Peyer's patch (tissue), 4 donors: ENCODE measurements at places on chromosomes 7 and 10. TPM values are rescaled to one million over a fixed set of nuclear protein-coding genes. Genes with fewer than 3 reads are reported as not detected.

- H3K36me3 ChIP-seq = no peaks in the 10 kb centered on the region
- H3K27ac ChIP-seq = no peak overlapping the region
- no peak overlapping the region for H3K4me3 ChIP-seq
- H3K27me3 ChIP-seq = no peaks in the 10 kb centered on the region
Observed at GRCh38 chr10:100340948-100341847, 5.8 kb upstream of the SCD start.

DNA sequence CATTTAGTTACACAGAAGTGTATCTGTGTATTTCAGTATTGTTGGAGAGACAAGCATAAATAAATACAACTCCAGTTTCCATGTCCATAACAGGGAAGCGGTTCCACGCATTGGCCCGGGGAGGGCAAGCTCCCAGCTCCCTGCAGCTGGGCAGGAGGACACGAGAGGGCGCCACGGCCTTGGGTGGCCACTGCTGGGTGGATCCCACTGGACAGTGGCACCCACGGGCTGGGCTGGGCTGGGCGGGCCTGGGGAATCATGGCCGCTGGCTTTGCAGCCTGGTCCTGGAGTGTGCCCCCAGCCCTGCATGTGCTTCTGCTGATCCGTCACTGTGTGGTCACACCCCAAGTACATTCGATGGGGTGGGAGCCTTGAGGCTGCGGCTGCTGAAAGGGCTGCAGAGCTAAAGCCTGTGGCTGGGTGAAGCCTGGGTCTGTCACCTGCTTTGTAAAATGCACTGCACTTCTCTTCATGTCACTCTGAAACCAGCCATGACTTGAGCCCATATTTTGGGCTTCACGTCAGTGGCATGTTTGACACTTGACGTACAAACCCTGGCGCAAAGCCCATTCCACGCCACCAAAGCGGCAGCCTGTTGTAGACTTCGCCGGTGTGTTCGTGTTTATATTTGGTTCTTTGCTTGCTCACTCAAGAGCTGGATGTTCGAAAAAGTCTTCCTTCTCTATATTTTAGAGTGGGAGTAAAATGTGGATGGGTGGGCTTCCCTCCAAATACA lies 27.5 kb downstream of the LRRC27 start:
- H3K36me3 ChIP-seq = no peaks in the 10 kb centered on the region
- no peaks in the 10 kb centered on the region for H3K27me3 ChIP-seq
- H3K27ac ChIP-seq = no peak overlapping the region

GRCh38 chr7:133934977-133935330 lies 192.2 kb upstream of the LRGUK start:
- H3K27me3 ChIP-seq = no peaks in the 10 kb centered on the region
- H3K4me3 ChIP-seq = no peak overlapping the region
- no peaks in the 10 kb centered on the region for H3K36me3 ChIP-seq
- H3K27ac ChIP-seq = no peak overlapping the region

- no peak overlapping the region for H3K4me3 ChIP-seq
- no peak for DNase-seq
- H3K4me1 ChIP-seq = no peaks in the 10 kb centered on the region
- no peaks in the 10 kb centered on the region for H3K36me3 ChIP-seq
- no peak overlapping the region for H3K27ac ChIP-seq
- no peaks in the 10 kb centered on the region for H3K27me3 ChIP-seq
Observed at GRCh38 chr10:65265451-65265954, 1660.3 kb upstream of the LRRTM3 start.

- H3K4me3 ChIP-seq = no peak overlapping the region
- H3K27me3 ChIP-seq = no peaks in the 10 kb centered on the region
- H3K4me1 ChIP-seq = peaks cover 8% of the 10 kb centered on the region
- no peaks in the 10 kb centered on the region for H3K36me3 ChIP-seq
Observed at GRCh38 chr10:74828946-74829345, 2.5 kb downstream of the KAT6B start.

DNA sequence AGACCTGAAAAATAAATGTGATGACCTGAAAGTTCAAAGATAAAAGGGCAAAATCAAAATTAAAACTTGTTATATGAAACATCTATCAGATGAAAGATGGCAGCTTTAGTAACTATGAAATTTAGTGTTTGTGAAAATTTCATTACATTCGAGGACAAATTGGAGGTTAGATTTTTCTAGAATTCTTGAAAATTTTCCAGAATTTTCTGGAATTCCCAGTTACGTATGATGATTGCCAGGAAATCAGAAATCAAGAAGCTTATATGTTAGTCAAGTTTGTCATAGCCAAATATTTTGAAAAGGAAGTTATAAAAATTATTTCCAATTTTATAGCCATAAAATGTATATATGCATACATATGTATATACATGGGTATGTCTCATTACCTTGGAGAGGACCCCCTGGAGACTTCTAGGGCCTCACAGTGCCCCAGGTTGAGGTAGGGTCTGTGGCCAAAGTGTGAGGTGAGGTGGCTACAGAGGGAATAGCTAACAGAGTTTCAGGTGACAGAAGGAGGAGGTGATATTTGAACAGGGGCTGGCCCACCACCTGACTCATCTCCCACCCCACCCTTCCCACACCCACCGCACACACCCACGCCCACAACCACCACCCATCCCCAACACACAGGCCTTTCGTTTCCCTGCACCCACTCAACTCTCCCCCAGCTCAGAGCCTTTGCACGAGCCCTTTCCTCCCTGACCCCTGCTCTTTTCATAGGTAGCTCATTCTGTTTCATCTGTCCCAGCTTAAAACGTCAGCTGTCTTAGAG lies 21.5 kb downstream of the C10orf105 start:
- no peak overlapping the region for H3K27ac ChIP-seq
- DNase-seq = no peak
- no peaks in the 10 kb centered on the region for H3K4me1 ChIP-seq
- no peaks in the 10 kb centered on the region for H3K36me3 ChIP-seq
- no peaks in the 10 kb centered on the region for H3K27me3 ChIP-seq
- H3K4me3 ChIP-seq = no peak overlapping the region

- no peaks in the 10 kb centered on the region for H3K36me3 ChIP-seq
- H3K27me3 ChIP-seq = no peaks in the 10 kb centered on the region
- no peak for DNase-seq
- H3K4me1 ChIP-seq = no peaks in the 10 kb centered on the region
- H3K4me3 ChIP-seq = no peak overlapping the region
Observed at GRCh38 chr10:15863733-15864132, 3.4 kb upstream of the MINDY3 start.

DNA sequence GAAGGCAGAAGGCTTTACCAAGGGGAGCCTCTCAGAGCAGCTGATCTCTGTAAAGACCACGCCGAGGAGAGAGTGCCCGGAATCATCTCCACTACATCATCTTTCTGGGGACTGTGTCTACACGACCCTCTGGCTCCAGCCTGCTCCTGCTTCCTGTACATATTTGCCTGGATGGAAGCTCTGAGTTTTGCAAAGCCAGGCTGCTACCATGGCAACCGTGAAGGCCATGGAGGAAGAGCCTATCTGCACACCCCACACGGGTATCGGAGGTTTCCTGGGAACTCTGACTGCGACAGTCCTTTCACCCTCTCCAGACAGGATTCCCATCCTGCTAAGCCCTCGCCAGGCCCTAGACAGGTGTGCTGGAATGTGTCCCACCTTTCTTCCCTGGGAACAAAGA lies 83.4 kb upstream of the TNRC18 start:
- no peak overlapping the region for H3K4me3 ChIP-seq
- no peaks in the 10 kb centered on the region for H3K4me1 ChIP-seq
- H3K27me3 ChIP-seq = no peaks in the 10 kb centered on the region
- no peak for DNase-seq
- H3K27ac ChIP-seq = no peak overlapping the region
- no peaks in the 10 kb centered on the region for H3K36me3 ChIP-seq

GRCh38 chr10:76336213-76336963 lies 905.0 kb downstream of the LRMDA start:
- H3K36me3 ChIP-seq = no peaks in the 10 kb centered on the region
- H3K4me3 ChIP-seq = no peak overlapping the region
- DNase-seq = no peak
- H3K27ac ChIP-seq = no peak overlapping the region

DNA sequence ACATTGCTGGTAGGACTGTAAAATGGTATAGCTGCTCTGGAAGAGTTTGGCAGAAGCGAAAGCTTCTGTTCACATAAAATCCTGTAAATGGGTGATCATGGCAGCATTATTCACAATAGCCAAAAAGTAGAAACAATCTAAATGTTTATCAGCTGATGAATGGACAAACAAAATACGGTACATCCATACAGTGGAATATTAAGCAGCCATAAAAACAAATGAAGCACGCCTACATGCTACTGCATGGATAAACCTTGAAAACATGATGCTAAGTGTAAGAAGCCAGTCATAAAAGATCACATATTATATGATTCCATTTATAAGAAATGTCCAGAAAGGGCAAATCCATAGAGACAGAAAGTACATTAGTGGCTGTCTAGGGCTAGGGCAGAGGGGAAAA lies 32.7 kb downstream of the KIN start:
- H3K4me1 ChIP-seq = no peaks in the 10 kb centered on the region
- H3K4me3 ChIP-seq = no peak overlapping the region

DNA sequence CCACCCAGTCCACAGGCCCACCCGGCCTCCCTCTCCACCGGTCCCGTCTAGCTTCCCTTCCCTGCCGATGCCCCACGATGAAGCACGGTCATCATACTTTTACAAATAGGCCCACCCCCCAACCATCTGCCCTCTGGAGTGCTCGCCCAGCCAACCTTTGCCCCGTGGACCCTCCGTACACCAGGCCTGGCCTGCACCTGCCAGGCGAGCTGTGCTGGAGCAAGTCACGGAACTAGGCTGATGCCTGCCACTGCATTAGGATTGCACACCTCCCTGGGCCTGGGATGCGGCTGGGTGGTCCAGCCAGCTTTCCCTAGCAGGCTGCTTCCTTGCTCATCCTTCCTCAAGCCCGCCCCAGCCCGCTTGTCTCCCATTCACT lies 44.7 kb downstream of the PPIF start:
- DNase-seq = no peak
- H3K4me1 ChIP-seq = no peaks in the 10 kb centered on the region
- H3K36me3 ChIP-seq = no peaks in the 10 kb centered on the region

GRCh38 chr10:88190540-88191235 lies 327.3 kb downstream of the PTEN start:
- H3K27me3 ChIP-seq = no peaks in the 10 kb centered on the region
- H3K36me3 ChIP-seq = no peaks in the 10 kb centered on the region
- no peak overlapping the region for H3K4me3 ChIP-seq
- no peaks in the 10 kb centered on the region for H3K4me1 ChIP-seq
- no peak for DNase-seq

DNA sequence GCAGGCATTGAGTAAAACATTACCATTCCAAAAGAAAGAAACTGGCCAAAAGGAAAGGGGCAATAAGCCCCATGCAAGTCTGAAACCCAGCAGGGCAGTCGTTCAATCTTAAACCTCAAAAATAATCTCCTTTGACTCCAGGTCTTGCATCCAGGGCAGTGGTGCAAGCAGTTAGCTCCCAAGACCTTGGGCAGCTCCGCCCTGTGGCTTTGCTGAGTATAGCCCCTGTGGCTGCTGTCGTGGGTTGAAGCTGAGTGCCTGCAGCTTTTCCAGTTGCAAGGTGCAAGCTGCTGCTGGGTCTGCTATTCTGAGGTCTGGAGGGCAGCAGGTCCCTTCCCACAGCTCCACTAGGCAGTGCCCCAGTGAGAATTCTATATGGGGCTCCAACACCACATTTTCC lies 580.1 kb upstream of the AUTS2 start:
- H3K4me1 ChIP-seq = no peaks in the 10 kb centered on the region
- H3K36me3 ChIP-seq = no peaks in the 10 kb centered on the region
- H3K27ac ChIP-seq = no peak overlapping the region
- no peak for DNase-seq
- H3K4me3 ChIP-seq = no peak overlapping the region

DNA sequence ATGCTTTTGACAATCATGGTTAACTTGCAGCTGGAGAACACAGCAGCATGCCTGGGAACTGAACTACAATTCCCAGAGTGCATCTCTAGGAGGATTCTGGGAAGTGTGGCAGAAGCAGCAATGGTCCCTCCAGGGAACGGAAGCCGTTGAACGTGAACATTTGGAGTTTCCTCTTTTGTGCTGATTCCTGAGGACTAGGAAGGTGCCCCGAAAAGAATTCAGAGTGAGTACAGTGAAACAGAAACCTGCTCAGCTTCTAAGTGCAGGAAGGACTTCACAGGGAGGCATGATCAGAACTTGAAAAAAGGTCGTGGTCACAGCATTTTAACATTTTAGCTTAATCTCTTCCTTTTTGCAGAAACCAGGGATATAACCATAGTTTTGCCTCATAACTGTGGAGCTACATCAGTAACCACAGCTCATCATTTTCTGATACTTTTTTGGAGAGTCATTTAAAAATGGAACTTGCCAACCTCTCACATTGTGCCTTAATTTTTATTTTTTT lies at the start of gene NUDT13:
TSS of gene NUDT13 (plus strand) at position 111 of the 505 bp plus-strand sequence. CDS start 3,911 bp downstream, outside the sequence.
- no peaks in the 10 kb centered on the region for H3K27me3 ChIP-seq
- no peaks in the 10 kb centered on the region for H3K36me3 ChIP-seq
- no peaks in the 10 kb centered on the region for H3K4me1 ChIP-seq
- peak; percentile 84 for DNase-seq
- H3K4me3 ChIP-seq = peak within 1 kb of the TSS; percentile 26

- H3K4me3 ChIP-seq = no peak overlapping the region
- DNase-seq = no peak
- H3K4me1 ChIP-seq = no peaks in the 10 kb centered on the region
- H3K27ac ChIP-seq = no peak overlapping the region
- no peaks in the 10 kb centered on the region for H3K27me3 ChIP-seq
Observed at GRCh38 chr10:50558371-50558770, 65.4 kb downstream of the SGMS1 start.

GRCh38 chr10:103514244-103514643 lies 20.7 kb downstream of the NEURL1 start:
- H3K4me3 ChIP-seq = no peak overlapping the region
- no peaks in the 10 kb centered on the region for H3K36me3 ChIP-seq
- no peaks in the 10 kb centered on the region for H3K27me3 ChIP-seq
- no peak overlapping the region for H3K27ac ChIP-seq
- no peak for DNase-seq

DNA sequence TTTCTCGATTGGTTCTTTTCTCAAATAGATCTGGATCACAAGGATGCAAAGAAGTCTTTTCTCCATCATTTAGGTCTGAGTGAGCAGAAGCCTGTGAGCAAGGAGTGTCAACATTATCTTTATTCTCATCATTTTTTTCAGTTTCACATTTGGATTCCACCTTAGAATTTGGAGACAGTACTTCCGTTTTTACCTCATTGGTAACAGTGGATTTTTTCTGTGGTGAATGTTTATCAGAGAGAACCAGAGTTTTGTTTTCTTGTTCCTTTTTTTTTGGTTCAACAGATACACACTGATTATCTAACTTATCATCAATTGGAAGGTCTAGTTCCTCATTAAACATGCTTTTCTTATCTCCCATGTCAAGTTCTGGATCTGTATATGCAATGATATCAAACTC lies 151.3 kb downstream of the GALNT11 start:
- H3K4me1 ChIP-seq = no peaks in the 10 kb centered on the region
- DNase-seq = no peak
- H3K4me3 ChIP-seq = no peak overlapping the region
- H3K27me3 ChIP-seq = no peaks in the 10 kb centered on the region
- peaks cover 1% of the 10 kb centered on the region for H3K36me3 ChIP-seq

GRCh38 chr7:50357426-50357825 lies 52.9 kb downstream of the IKZF1 start:
- peaks cover 8% of the 10 kb centered on the region for H3K4me1 ChIP-seq
- no peaks in the 10 kb centered on the region for H3K36me3 ChIP-seq
- no peak for DNase-seq

The TAS2R16 gene
- total RNA-seq = not detected

The PNLIPRP3 gene
- total RNA-seq = not detected

The PKD1L1 gene
- total RNA-seq = 0.47 TPM

The ENO4 gene
- not detected for total RNA-seq

The MMD2 gene
- not detected for total RNA-seq

The NUTM2B gene
- total RNA-seq = not detected

The PHF14 gene
- 172 TPM for total RNA-seq

The HNRNPA2B1 gene
- 210 TPM for total RNA-seq
